Stimulated activated CD4-positive, alpha-beta T cell treated with anti-CD3 and anti-CD28 coated beads, Interleukin-1b, Interleukin-23, amount 100 ng/mL, for 1 hour (primary cell): ENCODE measurements at places on chromosomes 6 and 20.

GRCh38 chr6:162488444-162488843 lies 239.1 kb downstream of the PRKN start:
- no peak for DNase-seq

DNA sequence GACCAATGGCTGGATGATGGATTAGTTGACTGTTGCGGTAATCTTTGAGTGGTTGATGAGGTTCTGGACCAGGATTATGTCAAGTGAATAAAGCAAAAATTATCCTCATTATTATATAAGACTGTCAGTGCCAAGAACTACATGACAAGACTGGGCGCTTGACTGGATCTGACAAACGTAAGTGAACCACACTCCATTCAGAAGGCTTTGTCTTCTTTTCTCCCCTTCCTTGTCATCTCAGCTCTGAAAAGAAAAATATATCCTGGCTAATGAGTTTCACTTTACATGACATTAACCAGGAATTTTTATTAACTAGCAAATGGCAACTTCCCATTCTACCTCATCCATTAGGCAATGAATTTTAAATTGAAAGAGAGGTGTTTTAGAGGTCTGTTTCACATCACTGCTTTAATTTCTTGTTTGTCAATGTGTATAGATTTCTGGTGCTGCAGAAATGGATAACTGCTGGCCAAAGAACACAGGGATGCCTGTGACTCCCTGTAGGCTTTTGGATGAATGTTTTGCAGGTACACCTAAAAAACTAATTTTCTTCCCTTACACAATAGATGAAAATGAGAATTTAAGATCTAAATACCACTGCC lies 150.1 kb downstream of the ELOVL4 start:
- DNase-seq = no peak

- no peak for DNase-seq
These were observed 459.1 kb upstream of the JAG1 start for GRCh38 chr20:11132819-11133415.

- DNase-seq = no peak
These were observed 26.0 kb downstream of the DCBLD1 start for GRCh38 chr6:117508450-117508971.

- no peak for DNase-seq
These were observed 13.3 kb downstream of the FHL5 start for GRCh38 chr6:96576221-96576620.

GRCh38 chr6:152499931-152500330 lies 137.2 kb downstream of the SYNE1 start:
- no peak for DNase-seq

GRCh38 chr6:126947070-126947469 lies 171.4 kb upstream of the RSPO3 start:
- no peak for DNase-seq

GRCh38 chr6:12935637-12936036 lies 219.1 kb downstream of the PHACTR1 start:
- no peak for DNase-seq

- no peak for DNase-seq
These were observed 303 bp downstream of the MBOAT1 start for GRCh38 chr6:20211941-20212391.

DNA sequence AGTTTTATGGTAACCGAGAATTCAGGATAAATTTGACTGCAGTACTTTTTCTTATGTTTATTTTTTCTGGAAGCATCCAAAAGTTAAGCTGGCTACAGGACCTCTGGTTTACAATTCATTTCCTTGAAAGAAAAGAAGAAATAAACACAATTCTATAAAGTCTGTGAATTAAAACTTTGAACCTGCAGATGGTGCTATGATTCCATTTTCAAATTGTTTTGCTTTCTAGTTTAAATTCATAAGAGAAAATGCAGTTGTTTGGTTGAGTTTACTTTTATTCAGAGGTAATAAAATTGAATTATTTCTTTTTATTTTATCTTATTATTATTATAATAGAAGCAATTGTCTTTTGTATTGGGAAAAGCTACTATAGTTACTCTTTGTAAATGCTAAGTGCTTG lies 1.8 kb upstream of the VIP start:
- no peak for DNase-seq

DNA sequence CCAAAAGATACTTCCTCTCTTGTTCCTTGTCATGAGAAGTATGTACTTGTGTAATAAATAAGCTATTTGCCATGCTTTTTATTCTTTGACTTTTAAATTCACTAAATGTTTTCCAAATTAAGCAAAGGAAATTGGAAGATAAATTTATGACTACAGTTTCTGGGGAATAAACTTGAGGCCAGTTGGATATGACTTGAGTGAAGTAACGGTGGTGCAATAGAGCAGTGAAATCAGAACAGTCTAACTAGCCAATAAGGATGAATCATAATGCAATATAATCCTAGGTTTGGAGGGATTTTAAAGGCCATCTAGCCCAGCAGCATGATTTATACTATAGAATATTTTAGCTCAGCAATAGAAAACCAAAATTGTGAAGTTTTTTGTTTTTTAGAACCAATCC lies 183.8 kb upstream of the TCF21 start:
- DNase-seq = no peak

DNA sequence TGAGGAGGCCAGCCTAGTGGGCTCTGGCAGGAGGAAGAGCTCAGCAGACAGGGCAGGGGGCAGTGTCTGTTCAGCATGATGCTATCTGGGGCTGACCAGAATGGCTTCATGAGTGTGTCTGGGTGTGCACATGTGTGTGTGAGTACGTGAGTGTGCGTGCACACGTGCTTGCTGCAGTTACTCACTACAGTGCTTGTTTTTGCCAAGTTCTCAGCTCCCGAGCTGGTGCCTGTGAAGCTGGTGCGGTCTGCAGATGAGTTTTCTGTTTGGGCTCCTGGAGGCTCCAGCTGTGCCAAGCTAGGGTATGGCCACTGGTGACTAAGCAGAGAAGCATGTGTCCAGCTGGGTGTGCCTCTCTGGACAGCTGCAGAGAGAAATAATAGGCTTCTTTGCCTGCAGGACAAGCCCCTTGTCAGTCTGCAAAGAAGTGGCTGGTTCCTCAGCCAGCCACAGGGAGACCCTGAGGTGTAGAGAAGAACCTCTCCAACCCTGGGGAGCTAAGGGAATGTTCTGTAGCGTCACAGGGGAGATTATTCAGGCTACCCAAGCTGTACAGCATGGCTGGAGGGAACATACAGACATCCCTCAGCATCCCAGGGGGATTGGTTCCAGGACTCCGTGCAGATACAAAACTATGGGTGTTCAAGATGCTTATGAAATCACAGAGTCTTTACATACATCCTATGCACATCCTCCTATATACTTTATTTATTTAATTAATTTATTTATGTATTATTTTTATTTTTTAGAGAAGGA lies 40.2 kb upstream of the FAM50B start:
- DNase-seq = no peak

DNA sequence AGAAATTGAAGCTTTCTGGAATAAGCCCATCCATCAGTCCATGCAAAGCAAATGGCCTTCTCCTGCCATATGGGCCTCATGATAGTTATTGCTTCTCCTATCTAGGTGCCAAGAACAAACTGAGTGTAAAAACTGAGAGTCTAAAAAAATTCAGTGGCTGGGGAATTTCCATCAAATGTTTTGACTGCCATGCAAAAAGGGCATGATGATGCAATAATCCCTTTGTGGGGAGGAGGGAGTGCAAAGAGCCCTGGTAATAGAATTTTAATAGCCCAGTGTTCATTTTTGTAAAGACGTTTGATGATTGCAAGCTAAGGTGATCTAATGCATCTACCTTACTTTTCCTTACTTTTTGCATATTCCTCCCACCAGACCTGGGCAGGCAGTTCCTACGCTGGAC lies 683.7 kb downstream of the EPM2A start:
- no peak for DNase-seq

- DNase-seq = no peak
These were observed 336.2 kb downstream of the ZFAND3 start for GRCh38 chr6:38155621-38156204.

- no peak for DNase-seq
These were observed 16.7 kb upstream of the TBC1D20 start for GRCh38 chr20:478949-479429.

GRCh38 chr6:4809999-4810918 lies 34.1 kb downstream of the CDYL start:
- no peak for DNase-seq

- DNase-seq = no peak
These were observed 508.0 kb downstream of the TBC1D32 start for GRCh38 chr6:120826253-120826652.

DNA sequence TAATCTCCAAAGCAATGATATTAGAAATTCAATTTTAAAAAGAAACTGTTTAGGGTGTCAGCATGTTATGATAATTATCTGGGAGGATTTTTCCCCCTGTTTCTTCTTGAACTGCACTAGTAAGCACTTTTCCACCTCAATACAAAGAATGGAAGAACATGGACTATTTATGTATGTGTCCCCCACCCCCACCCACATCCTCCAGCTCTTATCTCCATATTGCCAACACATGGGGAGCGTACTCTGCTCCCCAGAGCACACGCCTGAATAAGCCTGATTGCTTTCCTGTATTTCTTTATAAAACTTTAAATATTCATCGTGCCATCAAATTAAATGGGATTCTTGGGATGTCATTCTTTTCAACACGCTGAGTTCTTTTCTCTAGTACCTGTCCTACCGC lies 11.4 kb upstream of the LRFN2 start:
- DNase-seq = no peak

GRCh38 chr20:20896606-20897005 lies 184.2 kb upstream of the RALGAPA2 start:
- no peak for DNase-seq

GRCh38 chr6:36805917-36806316 lies 33.3 kb downstream of the CPNE5 start:
- DNase-seq = no peak

DNA sequence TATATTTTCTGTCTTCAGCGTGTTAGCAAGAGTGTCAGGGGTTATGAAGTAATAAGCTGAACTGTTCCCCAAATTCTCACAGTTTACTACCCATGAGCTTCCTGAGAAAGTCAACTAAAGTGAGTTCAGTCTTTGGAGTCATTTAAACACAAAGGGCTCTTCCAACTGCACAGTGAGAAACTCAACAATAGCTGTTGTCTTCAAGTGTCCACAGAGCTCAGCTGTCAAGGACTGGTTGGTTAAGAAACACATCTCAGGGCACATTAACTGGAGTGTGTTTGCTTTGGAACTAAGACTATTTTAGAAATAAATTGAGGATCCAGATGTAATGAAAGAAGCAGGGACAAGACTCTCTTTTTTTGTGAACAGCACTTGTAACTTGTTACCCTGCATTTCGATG lies 241.4 kb upstream of the SOX4 start:
- DNase-seq = no peak

- no peak for DNase-seq
These were observed 9.4 kb upstream of the PYGB start for GRCh38 chr20:25238319-25239037.

GRCh38 chr20:19047040-19047950 lies 165.1 kb upstream of the SLC24A3 start:
- no peak for DNase-seq

GRCh38 chr6:64580346-64580745 lies 944.7 kb downstream of the PHF3 start:
- DNase-seq = no peak

DNA sequence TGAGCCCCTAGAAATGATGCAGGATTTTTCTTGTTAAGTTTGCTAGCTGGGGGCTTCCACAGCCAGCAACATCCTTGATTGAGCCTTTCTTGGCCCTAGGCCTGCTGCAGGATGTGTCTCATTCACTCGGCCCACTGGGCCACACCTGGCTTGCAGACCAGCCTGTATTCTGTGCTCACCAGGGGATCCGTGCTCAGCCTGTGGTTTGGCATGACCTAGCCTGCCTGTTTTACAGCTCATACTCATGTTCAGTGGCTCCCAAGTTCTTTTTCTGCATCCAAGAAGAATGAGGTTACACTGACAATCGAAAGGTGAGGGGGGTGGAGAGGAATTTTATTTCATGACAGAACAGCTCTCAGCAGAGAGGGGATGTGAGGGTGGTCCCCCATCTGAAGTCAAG lies 263.4 kb downstream of the RIMS1 start:
- no peak for DNase-seq

- DNase-seq = no peak
These were observed 22.2 kb downstream of the SAMHD1 start for GRCh38 chr20:36929290-36929689.

DNA sequence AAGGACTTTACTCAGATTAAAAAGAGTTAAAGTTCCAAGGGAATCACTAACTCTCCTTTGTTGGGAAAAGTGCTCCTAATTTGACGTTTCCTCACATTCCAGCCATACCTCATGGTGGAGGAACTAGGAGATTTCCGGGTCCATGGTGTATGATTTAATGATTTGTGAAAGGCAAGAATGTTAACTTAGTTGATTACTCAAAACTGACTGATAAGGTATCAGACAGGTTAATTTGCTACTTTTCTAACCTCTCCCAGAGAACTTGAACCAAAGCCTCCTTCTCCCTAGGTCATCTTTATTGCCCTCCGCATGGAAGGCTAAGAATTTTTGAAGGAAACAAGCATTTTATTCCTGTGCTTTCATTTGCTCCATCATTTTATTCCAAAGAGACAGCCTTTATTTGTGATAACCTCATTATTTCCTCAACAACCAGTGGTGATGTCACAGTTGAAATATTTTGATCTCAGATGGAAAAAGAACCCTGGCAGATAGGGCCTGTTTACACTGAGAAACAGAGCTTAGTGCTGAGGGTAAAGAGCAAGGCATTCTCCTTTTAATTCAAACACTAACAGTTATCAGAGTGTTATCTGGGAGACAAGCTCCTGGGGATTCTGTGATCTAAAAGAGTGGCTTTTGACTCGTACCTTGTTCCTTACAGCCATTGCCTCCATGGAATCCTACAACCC lies 57.4 kb upstream of the BMP2 start:
- DNase-seq = no peak

- no peak for DNase-seq
These were observed 98.2 kb downstream of the SLC35B3 start for GRCh38 chr6:8337147-8337546.

GRCh38 chr6:44009425-44010321 lies 117.6 kb downstream of the MRPL14 start:
- no peak for DNase-seq

- DNase-seq = no peak
These were observed 42.7 kb downstream of the REPS1 start for GRCh38 chr6:138945354-138945753.

DNA sequence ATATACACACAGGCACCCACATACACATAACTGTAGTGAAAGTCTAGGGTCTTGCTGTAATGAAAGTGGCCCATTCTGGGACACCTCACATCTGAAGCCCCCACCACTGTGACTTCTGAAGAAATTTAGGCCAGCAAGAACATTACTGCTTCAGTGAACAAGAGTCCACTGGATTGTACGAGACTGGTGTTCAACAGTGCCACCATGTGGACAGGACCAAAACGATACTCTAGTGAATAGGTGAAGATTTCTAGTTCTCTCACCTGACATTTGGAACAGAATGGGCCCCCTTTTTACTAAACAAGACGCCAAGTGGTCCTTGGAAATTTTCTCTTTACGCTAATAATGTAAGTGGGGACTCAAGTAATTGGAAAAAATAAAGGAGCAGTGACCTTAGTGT lies 156.9 kb downstream of the MAFB start:
- DNase-seq = no peak

- DNase-seq = no peak
These were observed 497.8 kb downstream of the PREX1 start for GRCh38 chr20:48329676-48330664.

GRCh38 chr6:139568956-139569538 lies 194.6 kb upstream of the CITED2 start:
- DNase-seq = no peak
